ENCODE measurements at places on chromosomes 12 and 14. TPM values are rescaled to one million over a fixed set of nuclear protein-coding genes. Genes with fewer than 3 reads are reported as not detected.

STAT6 gene
- 219 TPM for total RNA-seq

SLC10A1 gene
- not detected for total RNA-seq

DNA sequence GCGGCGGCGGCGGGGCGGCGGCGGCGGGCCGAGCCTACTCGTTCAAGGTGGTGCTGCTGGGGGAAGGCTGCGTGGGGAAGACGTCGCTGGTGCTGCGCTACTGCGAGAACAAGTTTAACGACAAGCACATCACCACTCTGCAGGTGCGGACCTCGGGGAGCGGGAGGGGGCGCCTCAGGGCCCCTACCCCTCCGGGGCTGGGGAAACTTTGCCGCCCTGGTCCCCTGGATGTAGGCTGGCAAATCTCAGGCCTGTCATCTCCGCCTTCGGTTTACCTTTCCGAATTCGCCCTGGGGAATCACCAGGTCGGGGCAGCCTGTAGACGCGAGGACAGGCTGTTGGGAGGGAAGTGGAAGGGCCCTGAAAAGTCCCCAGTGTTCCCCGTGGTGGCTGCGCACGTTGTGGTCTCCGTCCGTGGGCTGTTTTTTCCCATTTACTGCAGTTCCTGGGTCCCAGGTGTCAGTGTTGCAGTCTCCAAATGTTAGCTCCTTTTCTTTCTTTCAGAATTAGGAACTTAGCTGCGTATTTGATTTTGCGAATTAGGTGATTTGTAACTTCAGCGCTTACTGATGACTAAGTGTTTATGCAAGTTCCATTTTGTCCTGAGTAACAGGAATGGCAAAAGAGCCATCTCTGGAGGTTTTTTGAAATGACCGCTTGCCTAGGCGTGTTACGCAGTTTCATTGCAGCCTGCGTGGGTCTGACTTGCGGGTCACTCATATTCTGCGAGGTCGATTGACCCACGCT lies 656 bp downstream of the RAB21 start:
- DNase-seq: peak; percentile 45

TCTN2 gene
- 9.0 TPM for total RNA-seq

SPIC gene
- total RNA-seq: not detected

GRCh38 chr14:65926935-65927700 lies 514.6 kb downstream of the FUT8 start:
- no peak for DNase-seq

- DNase-seq: no peak
These were observed 26.0 kb downstream of the TMBIM6 start for GRCh38 chr12:49767333-49767732.

CLEC1B gene
- not detected for total RNA-seq

DNA sequence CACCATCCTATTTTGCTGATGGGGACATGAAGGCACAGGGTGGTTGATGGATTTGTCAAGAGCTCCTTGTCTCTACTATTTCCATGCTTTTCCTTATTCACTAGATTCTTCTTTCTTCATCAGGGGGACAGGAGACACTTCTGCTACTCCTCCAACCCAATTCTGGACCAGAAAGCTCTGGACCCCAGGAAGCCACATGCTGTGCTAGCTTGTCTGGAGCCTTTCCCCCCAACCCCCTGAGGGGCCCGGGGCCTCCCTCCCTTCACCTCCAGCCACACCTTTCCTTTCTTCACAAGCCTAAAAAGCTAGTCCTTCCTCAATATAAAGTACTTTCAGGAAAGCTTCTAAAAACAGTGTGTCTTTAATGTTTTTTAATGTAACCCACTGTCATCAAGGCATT lies 75.1 kb upstream of the CAPRIN2 start:
- no peak for DNase-seq

All from mucosa of descending colon (tissue), 3 donors.